ENCODE measurements at places on chromosomes 12 and 14.

GRCh38 chr12:52215587-52216031, 17.4 kb upstream of the KRT7 start:
- no peak for DNase-seq

GRCh38 chr12:83559650-83560049, 872.9 kb downstream of the TMTC2 start:
- DNase-seq, result no peak

GRCh38 chr12:79424109-79424721, 266.5 kb downstream of the PAWR start:
- no peak for DNase-seq

- DNase-seq, result no peak
Observed at GRCh38 chr12:26425587-26426260, 230.4 kb downstream of the SSPN start.

GRCh38 chr14:52790011-52790755, 1.2 kb downstream of the GNPNAT1 start:
- no peak for DNase-seq

DNA sequence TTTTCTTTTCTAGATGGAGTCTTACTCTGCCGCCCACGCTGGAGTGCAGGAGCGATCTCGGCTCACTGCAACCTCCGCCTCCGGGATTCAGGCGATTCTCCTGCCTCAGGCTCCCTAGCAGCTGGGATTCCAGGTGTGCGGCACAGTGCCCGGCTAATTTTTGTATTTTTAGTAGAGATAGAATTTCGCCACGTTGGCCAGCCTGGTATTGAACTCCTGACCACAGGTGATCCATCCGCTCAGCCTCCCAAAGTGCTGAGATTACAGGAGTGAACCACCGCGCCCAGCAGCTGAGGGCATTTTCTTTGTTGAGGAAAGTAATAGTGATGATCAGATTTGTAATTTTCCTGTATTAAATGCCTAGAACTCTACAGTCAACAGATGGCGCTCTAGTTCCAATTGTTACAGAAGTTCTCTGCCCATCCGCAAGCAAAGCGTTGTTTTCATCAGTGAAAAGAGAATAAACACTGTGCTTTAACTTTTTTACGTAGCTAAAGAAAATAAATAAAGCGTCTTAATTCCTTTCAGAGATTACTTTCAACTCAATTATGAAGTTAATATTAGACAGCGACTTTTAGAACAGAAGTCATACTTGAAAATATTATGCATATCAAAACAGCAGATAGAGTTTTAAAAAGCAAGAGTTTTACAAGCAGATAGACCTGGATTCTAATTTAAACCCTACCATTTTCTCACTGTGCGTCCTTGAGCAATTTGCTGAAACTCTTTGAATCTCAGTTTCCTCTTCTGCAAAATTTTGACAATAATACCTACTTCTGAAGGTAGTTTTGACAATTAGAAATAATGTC, 335.1 kb downstream of the DUSP6 start:
- no peak for DNase-seq

DNA sequence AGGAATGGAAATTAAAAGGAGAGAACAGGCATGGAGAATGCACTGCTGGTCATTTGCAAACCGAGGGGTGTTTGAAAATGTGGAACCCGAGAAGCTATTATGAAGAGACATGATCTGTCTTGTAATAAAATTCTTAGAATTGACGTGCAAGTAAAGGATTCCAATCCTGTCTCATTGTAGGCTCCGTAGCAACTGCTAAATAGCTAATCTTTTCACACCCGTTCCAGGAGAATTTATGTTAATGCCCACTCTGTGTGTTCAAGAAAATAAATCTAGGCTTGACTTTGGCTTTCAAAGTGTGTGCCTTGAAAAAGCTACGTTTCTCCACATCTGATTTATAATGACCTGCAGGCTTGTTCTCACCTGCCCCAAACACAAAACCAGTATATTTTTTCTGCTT, 380.9 kb downstream of the GLT1D1 start:
- DNase-seq, result no peak

- DNase-seq, result no peak
Observed at GRCh38 chr12:68951652-68952051, 18.7 kb upstream of the CPM start.

DNA sequence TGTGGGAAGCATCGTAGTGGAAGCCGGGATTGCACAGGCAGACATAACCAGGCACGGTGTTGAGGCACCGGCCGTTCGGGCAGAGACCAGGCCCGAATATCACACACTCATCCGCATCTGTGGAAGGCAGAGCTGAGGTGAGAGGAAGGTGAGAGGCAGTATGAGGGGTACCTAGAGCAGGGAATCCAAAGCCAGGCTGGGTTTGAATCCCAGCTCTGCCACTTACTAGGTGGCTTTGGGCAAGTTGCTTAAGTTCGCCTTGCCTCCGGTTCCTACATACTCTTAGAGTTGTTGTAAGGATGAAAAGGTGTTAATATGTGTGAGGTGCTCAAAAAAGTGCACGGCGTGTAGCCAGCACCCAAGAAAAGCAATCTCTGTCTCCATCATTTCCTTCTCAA, 10.4 kb downstream of the ISCA2 start:
- DNase-seq, result no peak

GRCh38 chr12:94049718-94050117, 98.7 kb upstream of the PLXNC1 start:
- DNase-seq, result no peak

GRCh38 chr12:118637767-118638370, 261.5 kb downstream of the SUDS3 start:
- no peak for DNase-seq

DNA sequence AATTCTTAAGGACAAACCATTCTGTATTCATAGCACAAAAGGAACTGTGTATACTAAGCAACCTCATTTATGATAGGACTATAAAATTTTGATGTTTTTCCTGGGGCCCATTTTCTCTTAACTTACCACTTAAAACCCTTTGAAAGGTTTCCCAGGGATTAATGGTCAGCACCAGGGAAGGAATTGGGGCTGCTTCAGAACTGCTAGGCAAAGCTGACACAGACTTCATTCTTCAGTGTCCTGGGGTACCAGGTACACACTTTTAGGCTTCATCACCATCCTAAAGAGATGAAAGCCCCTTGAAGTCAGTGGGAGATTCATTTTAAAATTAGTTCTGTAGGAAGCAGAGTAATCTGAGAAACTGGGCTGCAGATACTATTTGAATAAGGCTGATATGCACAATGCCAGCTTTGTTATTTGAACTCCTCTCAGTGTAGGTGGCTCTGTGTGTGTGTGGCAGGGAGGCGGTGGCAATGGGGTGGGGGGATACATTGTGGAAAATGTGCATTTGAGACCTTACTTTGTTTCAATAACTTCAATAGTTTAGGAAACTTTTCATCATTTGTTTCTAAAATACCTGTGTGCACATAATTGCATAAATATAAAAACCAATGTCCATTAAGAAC, 329.3 kb upstream of the DCN start:
- DNase-seq, result no peak

DNA sequence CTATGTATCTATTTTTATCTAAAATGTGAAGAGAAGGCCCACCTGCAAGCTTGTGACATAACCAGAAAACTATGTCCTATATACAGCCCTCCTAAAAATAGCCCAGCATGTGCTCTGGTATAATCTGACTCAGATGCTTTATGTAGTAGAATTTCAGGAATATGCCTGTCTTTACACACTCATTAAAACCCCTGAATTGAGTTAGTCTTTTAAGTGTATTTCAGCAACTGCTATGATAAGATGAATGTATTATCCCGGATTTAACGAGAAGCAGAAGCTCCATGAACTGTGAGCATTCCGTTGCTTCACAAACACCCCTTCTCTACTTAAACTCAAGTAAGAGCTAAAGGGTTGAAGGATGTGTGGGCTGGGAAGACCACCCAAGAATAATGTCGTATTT, 89.9 kb upstream of the PRICKLE1 start:
- DNase-seq, result no peak

GRCh38 chr14:90109858-90110257, 48.1 kb downstream of the KCNK13 start:
- no peak for DNase-seq

- DNase-seq, result no peak
Observed at GRCh38 chr12:8722286-8722800, 24.6 kb downstream of the RIMKLB start.
